Bronchial epithelial cell (primary cell): ENCODE measurements at places on chromosomes 7 and 10. TPM values are rescaled to one million over a fixed set of nuclear protein-coding genes. Genes with fewer than 3 reads are reported as not detected.

DNA sequence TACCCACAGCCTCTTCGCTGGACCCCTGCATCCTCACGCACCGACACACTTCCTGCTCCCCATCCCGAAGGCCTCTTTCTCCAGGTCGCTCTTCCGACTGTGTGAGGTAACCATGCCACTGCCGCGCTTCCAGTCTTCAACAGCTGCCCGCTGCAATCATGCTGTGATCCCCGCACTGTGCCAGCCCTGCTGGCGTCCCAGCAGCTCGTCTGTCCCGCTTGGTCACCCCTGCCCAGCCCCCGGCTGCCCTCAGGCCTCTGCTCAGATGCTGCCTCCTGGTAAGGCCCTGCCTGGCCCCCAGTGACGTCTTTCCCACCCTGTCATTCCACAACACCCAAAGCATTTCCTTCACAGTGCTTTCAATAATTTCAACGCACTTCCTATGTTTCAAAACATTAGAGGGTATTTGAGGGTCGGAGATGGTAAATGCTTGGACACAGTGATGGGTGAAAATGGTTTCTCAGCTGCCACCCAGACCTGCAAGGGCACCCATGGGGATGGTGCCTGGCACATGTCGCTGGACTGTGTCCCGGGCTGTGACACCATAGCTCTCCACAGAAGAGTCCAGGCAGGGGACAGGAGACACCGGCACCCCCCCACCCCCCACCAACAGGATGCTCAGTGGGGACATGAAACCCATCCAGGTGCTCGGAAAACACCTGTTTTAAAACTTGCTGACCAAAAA lies 125.2 kb downstream of the MAD1L1 start:
- DNase-seq, result no peak

DNA sequence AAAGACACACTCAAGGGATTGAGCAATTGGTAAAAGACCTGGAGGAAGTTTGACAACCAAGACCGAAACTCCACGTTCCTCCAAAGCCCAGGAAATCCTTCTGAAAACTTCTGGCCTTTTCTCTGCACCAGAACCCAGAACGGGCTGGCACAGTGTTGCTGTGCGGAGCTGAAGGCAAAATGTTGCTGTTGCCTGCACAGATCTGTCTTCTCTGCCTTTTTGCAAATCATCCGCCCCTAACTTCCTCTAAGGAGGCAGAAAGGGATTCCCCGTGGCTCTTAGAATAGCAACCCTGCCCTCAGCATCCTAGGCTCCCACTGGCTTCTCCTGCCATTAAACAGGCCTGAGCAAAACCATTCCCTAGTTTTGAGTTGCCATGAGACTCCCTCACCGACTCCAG lies 44.9 kb downstream of the FIGNL1 start:
- DNase-seq, result no peak

DNA sequence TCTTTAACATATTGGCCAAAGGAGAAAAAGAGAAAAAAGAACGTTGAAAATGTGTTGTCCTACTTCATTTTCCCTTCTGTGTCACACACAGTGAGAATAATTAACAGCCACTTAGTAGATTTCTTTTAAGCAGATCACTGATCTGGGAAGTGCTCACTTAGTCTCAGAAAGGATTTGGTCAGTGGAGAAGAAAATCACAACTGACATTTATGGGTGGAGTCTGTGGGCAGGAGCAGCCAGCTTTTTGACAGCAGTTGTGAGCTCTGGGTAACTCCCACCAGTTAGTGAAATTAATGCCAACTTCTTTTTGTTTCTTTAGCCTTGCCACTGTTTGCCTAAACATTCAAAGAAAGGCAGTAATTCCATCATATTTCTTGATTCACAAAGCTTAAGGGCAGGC lies 49.7 kb downstream of the CDK14 start:
- DNase-seq, result no peak

Gene OGA
- 96.4 and 176 TPM in 2 replicates for total RNA-seq

- DNase-seq, result no peak
These were observed 21.0 kb upstream of the C10orf90 start for GRCh38 chr10:126691456-126691855.
